CD4-positive, CD25-positive, alpha-beta regulatory T cell (primary cell): ENCODE measurements at places on chromosomes 6 and 20.

- DNase-seq: no peak
Measured at GRCh38 chr6:141202626-141203025, 930.1 kb upstream of the GJE1 start.

GRCh38 chr6:15363523-15364400 is 117.9 kb downstream of the JARID2 start:
- DNase-seq: no peak

- no peak for DNase-seq
Measured at GRCh38 chr6:147279427-147279826, 75.2 kb downstream of the STXBP5 start.

DNA sequence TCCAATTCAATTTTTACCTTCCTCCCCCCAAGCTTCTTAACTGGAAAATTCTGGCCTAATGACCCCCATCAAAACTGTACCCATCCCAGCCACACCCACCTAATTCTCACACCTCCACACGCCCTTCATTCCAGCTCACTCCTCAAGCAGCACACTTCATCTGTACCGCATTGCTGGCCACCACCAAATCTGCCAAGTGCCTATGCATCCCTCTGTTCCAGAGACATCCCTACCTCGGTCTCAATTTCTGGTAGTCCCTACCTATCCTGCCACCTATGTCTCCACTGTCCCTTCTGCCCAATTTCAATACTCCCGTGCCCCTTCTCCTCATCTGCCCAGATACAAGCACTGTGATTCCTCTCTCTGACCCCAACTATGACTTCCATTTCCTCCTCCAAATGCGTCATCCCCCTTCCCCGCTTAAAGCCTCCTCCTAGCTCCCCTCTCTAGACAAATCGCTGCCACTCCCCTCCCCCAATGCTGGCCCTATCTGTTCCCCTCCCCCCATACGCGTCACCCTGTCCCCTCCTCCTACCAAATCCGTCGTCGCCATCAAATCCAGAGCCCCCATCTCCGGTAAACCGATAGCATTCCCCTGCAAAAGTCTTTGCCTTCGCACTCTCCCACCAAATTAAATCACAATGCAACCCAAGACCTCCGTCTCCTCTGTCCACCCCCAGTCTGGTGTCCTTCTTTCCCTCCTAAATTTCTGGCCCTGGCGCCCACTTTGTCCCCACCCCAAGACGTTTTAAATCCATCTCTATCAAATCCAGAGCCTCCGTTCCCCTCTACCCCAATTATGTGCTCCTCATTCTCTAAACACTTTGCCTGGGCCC is 1.2 kb downstream of the MTCH1 start:
- DNase-seq: peak; percentile 57

- no peak for DNase-seq
Measured at GRCh38 chr6:126701676-126702560, 362.0 kb downstream of the CENPW start.

DNA sequence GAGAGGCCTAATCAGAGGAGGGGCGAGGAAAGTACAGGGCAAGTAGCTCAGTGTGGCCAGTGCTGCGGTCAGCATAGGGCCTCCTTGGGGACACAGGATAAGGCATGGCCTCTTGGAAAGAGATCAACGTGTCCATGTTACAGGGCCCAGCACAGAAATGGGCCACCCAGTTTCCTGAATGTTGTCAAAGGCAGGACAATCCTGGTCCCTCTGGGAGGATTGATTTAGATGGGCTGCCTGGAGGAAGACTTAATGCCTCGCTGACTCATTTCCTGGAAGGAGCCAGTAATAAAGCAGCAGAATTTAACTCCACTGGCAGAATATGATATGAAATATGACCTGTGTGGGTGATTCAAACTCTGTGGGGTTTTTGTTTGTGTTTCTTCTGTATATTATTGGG is 16.6 kb downstream of the DDO start:
- no peak for DNase-seq

- DNase-seq: no peak
Measured at GRCh38 chr6:47670851-47671250, 27.5 kb upstream of the ADGRF4 start.

GRCh38 chr6:130204322-130204721 is 18.4 kb downstream of the SAMD3 start:
- no peak for DNase-seq

DNA sequence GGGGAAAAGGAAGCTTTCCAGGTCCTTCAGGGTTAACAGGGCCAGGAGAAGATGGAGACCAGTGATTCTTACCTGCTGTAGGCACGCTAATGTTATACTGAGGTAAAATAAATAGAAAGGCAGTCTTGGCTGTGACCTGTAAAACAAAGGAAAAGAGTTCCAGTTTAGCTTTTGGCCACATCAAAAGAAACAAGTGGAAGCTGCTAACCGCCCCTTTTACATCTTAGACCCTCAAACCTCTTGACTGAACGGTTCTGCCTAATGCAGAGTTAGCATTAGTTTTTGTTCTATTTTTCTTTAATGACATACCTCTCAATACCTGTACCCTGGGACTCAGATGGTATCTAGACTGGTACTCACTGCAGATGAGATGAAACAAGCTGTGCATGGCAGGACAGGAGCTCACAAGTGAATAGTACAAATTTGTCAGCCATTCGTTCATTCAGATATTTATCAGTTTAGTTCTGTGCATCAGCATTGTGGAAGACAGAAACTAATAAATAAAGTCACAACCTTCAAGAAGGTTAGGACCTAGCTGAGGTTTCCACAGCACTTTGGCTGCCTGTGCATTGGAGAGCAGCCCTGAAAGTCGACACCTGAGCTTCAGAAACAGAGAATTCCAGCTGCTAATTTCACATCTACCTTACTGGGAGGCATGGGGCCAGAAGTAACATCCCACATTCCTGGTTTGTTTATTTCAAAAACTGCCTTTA is 41.0 kb downstream of the TRAM2 start:
- no peak for DNase-seq

DNA sequence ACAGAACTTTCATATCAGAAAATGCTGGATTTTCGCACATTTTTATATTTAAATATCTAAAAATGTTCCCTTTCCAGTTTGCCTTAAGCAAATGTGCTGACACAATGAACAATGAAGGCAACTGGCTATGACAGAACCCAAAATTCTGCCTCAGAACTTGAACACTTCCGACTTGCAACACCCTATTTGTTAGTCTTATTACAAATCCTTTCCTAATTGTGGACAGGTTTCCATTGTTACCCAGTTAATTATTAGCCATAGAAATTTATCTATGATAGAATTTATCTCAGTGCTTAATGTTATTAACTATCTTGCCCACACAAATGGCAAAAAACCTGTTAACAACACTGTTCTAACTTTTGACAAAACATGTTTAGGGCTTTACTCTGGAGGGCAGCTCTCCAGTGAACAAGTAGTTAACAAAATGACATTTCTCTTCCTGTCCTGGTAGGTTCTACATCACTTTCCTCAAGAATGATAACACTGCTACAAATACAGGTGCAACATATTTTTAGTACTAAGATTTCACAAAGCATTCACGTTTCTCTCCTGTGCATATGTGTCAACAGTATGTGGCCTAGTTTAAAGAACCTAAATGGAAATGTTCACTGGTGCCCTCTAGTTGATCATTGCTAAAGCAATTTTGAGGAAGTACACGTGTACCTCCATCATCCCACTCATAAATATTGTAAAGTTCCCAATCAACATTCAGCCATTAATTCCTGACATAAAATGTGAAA is 58.4 kb downstream of the HIVEP2 start:
- DNase-seq: peak; percentile 76

DNA sequence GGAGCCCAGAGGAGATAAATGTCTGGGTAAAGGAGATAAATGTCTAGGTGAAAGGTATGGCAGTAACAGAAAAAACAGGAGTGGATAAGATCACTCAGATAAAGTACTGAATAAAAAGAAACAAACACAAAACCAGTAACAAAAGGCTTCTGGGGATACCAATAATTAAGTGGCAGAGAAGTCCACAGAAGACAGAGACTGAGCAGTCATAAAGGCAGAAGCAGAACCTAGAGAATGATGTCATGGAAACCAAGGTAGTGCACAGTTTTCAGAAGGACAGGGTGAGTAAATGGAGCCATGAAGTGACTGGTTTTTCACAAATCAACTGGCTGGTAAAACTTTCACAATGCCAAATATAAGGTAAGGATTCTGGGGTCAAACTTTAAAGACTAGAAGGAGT is 80.9 kb upstream of the PLN start:
- no peak for DNase-seq

DNA sequence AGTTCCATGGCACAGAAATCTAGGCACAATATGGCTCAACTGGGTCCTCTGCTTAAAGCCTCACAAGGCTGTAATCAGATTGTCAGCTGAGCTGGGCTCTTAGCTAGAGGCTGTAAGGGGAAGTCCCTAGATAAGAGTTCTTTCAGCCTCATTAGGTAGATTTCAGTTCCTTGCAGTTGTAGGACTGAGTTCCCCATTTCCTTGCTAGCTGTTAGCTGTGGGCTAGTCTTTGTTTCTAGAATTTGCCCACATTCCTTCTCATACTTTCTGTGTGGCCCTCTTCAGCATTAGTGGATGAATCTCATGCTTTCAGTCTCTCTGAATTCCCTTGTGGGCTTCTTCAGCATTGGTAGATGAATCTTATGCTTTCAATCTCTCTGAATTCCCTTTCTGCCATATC is 71.0 kb upstream of the MRAP2 start:
- no peak for DNase-seq

- no peak for DNase-seq
Measured at GRCh38 chr20:61958773-61959700, 106.6 kb downstream of the TAF4 start.

DNA sequence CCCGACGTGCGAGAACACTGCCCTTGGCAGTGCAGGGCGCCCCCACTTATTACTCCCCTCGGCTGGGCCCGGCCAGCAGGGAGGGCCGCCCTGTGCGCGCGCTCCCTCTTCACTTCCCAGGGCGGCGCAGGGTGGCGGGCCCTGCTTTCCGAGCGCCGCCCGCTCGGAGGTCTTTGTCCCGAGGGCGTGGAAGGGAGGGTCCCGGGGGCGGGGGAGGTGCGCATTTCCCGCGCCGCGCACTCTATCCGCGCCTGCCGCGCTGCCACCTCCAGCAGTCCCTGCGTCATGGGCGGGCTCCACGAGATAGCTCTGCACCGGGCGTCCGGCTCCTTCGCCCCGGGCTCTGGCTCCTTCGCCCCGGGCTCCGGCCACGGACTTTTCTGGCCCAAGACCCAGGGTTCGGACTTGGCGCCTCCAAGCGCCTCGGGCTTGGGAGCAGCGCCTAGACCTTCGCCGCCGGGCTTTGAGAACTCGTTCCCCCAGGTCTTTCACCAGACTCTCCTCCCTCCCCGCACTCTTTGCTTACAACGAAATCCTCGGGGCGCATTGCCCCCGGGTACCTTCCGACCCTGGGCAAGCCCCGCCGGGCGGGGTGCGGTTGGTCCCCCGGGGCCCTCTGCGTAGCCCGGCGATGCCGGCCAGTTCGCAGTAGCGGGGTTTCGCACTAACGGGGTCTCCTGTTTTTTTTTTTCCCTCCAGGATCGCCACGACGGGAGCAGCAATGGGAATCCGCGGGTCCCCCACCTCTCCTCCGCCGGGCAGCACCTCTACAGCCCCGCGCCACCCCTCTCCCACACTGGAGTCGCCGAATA is 1.6 kb downstream of the TFAP2C start:
- no peak for DNase-seq

DNA sequence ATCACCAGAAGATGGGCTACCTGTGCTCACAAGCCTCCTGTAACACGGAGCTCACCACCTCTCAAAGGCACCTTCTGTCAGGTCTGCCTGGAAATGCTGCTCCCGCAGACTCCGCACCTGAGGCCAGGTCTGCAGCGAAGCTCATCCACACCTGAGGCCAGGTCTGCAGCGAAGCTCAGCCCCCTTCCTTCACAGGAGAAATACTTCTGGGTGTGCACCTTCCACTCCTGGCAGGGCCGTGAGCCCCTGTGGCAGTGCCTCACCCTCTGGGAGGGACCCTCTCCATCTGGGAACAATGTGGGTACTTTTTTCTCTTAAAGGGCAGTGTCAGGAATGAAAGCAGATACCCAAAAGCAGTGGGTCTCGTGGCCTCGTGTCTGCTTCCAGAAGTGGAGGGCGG is 1.4 kb upstream of the SLCO4A1 start:
- DNase-seq: no peak

DNA sequence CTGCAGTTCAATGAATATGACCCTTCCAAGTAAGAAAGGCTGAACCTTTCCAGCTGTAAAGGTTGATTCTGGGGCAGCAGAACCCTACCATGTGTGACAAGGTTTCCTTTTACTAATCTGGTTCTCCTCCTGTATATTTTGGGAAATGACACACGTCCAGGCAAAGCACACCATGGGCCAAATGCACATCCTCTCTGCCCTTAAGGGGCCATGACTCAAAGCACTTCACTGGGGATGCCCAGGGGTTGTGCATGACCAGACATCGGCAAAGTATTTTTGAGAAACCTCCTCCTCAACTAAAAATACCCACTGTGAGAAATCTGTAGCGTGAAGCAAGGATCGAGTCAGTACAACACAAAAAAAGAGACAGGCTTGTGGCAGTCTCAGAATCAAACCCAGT is 174.7 kb downstream of the BACH2 start:
- DNase-seq: no peak

GRCh38 chr6:6709106-6709505 is 120.6 kb downstream of the LY86 start:
- no peak for DNase-seq

DNA sequence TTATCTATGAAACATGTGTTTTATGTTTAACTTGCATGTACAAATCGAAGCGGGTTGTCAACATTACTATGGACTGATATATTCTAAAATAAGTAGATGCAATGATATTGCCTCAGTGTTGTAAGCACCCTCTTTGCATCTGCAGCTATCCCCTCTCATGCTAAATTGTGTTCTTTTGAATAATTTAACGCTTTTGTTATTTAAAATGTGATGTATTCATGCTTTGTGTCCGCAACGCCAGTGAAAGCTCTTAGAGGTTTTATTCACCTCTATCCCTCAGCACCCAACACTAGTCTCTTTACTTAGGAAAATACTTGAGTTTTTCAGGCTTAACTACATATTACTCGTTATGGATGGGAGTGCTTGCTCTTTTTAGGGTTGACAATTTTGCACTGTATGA is 173.7 kb upstream of the ID4 start:
- no peak for DNase-seq
